ENCODE measurements at places on chromosomes 1 and 21. TPM values are rescaled to one million over a fixed set of nuclear protein-coding genes. Genes with fewer than 3 reads are reported as not detected.

The NBPF10 gene
- total RNA-seq, result 1.1 TPM

The CORT gene
- total RNA-seq, result not detected

The OR10J1 gene
- not detected for total RNA-seq

The ACTN2 gene
- not detected for total RNA-seq

The CYYR1 gene
- total RNA-seq, result not detected

The LMX1A gene
- total RNA-seq, result not detected

The ARHGEF10L gene
- total RNA-seq, result 16.5 TPM

Measured in myometrial cell (primary cell).